ENCODE measurements at places on chromosomes 2 and 18.

DNA sequence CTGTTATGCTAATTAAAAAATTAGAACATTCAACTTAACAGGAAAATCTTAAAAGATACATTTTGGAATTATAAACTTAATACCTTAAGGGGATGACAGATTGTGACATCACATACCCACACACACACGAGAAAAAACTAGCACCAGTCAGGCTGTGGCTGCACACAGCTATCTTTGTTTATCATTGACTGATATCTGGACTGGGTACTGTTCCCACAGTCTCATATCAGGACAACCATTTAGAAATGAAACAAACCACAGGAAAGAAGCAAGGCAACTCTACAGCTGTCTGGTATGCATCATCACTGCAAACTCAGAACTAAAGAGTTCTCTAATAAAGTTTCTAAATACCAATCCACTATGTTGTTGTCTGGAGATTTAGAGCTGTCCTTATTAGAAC, 210.9 kb upstream of the SMAD7 start:
- DNase-seq: no peak

DNA sequence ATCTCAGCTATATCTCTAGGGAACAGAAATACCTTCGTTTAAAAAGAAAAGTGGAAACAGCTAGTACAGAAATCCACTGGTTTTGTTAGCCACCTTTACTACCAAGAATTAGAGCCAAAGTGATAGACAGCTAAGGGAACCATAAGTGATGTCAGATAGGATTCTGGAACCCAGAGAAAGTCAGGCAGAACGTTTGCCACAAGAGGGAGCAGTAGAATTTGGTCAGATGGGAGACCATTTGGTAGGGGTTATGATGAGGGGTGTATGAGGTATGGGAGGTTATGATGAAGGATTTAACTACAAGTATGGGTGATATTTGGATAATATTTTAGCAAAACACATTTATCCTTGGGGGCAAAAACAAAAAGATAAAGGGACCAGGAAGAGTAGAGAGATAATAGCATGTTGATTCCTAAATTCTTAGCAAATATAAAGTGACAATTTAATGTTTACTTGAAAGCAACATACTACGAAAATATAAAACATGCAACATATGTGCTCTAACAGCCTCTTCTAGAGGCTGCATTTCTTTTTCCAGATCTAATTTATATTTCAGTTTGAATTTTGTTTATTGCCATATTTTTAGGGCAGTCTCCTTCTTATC, 3.3 kb downstream of the SLC8A1 start:
- no peak for DNase-seq

GRCh38 chr2:164755952-164756351, 85.7 kb downstream of the COBLL1 start:
- DNase-seq: no peak

DNA sequence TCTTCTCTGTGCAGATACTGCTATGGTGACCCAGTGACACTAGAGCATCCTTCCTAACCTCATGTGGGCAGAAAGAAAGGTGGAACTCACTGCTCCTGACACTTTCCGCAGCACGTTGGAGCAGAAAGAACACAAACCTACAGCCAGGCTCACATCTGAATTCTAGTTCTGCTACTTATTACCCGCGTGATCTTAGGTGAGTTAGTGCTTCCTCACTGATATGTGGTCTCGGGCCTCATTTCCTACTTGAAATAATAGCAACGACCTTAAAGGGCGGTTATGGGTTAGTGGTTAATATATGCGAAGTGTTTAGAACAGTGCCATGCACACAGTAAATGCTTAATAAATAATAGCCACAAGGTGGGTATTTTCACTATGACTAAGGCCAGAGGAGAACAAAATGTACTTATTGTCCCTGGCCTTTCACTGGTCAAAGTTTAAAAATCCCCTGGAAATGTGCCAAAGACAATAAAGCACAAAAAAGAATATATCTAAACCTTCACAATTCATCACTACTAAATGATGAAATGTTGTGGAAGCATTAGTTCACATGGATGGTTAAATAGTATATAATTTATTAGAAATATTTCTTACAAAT, 66.6 kb downstream of the MYOM1 start:
- DNase-seq: no peak

- peak; percentile 9 for DNase-seq
Observed at GRCh38 chr2:239769554-239770245, 255.4 kb downstream of the NDUFA10 start.

DNA sequence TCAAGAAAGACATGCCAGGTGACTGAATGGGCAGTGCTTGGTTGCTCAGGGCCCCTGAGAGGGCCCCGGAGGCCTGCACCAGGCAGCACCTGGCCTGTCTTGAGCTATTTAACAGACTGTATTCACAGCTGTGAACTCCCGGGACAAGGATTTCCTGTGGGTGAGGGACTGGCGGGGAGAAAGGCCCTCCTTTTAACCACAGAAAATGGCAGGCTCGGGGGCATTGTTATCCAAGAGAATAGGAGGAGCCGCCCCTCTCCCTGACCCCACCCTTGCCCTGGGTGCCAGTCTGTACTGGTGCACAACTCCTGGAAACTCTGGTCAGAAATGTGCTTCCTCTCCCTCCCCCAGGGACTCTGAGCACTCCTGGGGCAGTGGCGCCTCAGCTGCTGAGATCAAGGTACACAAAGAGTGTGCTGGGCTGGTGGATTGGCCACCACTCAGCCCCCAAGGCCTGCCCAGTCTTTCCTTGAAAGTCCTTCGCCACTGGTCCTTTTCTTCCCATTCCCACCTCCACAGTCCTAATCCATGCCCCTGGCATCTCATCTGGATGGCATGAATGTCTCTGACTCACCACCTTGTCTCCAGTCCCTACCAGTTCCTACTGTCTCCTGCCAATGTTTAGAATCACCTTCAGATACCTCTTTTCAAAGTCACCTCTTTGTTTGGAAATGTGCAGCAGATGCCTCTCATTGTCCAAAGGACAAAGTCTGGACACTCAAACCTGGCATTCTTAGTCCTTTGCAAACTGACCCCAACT, 19.6 kb upstream of the EPAS1 start:
- DNase-seq: no peak

Data from femur (tissue), 1 donor.